ENCODE measurements at places on chromosomes 11 and 22.

GRCh38 chr11:100061006-100061405 is 626.1 kb upstream of the ARHGAP42 start:
- H3K4me3 ChIP-seq, result no peak overlapping the region
- no peak for DNase-seq

DNA sequence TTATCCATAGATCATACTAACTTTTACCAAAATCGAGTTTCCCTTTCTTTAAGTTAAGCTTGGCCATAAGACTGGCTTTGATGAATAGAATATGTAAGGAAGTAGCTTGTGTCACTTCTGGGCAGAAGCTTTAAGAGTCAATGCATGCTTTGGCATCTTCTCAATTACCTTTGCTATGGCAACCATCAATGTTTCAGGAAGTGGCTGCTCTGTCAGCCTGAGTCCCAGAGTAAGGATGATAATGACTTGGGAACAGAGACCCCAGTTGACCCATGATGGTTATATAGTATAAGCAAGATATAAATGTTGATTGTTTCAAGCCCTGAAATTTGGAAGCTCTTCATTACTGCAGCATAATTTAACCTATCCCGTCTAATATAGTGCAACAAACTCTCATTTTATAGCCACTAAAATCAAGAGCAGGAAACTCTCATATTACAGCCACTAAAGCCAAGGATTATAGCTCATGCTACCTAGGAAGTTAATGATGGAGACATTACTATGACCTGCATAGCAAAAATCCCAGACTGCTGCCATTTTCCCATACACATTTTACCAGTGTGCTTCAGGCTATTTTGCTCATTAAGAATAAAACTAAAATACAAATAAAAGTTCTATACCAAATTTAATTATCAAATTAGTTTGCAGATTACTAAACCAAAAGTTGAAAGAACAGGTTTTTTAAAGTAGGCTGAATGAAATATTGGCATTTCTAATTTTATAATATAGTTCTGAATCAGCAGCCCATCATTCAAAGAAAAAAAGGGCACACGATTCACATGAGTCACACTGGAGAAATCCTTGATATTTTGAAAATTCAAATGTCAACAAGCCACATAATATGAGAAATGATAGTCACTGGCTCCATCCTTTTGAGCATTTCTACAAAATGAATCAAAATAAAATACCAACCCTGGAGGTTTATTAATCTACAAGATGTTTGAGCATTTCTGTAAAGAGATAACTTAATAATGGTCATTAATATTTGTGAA is 23.8 kb downstream of the FSHB start:
- no peaks in the 10 kb centered on the region for H3K27me3 ChIP-seq
- no peak for DNase-seq
- no peaks in the 10 kb centered on the region for H3K4me1 ChIP-seq
- H3K36me3 ChIP-seq, result no peaks in the 10 kb centered on the region
- H3K27ac ChIP-seq, result no peak overlapping the region

DNA sequence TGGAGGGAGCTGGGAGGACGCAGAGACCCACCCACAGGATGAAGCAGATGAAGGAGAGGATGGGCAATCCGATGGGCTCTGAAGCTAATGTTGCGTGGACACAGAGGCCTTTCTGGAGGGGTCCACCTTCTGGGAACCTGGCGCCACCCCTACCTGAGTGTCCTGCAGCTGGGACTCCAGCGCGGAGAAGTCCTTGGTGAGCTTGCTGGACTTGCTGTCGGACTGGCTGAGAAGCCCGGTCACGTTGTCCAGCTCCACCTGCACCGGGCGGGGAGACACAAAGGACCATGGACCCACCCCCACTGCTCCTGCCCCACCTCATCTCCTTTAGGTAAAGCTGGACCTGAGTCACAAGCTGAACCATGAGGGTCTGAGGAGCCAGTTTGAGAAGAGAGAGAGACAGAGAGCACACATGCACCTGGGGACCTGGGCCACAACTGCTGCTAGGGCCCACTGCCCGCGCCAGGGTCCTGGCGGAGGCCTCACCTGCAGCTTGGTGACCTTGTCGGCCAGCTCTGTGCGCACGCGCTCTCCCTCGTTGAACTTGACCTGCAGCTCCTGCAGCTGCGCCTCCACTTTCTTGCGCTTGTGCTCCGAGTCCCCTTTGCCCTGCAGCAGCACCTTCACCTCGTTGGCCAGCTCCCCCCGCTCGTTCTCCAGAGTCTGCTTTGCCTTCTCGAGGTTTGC is 40.8 kb downstream of the APOL1 start:
- no peak overlapping the region for H3K4me3 ChIP-seq
- no peak overlapping the region for H3K27ac ChIP-seq
- peaks cover 2% of the 10 kb centered on the region for H3K4me1 ChIP-seq

GRCh38 chr11:1178906-1179305 is 21.2 kb downstream of the MUC5AC start:
- H3K4me1 ChIP-seq, result peaks cover 6% of the 10 kb centered on the region
- peaks cover 7% of the 10 kb centered on the region for H3K27me3 ChIP-seq
- no peak overlapping the region for H3K4me3 ChIP-seq
- H3K36me3 ChIP-seq, result peaks cover 4% of the 10 kb centered on the region
- DNase-seq, result no peak

- H3K27ac ChIP-seq, result peak overlapping the region; percentile 81
- H3K4me3 ChIP-seq, result peak overlapping the region; percentile 89
- no peak for DNase-seq
- peaks cover 15% of the 10 kb centered on the region for H3K27me3 ChIP-seq
Measured at GRCh38 chr11:693887-694562, 997 bp downstream of the DEAF1 start.

- no peaks in the 10 kb centered on the region for H3K36me3 ChIP-seq
- no peak overlapping the region for H3K27ac ChIP-seq
Measured at GRCh38 chr11:68978931-68979594, 1.7 kb downstream of the MRGPRD start.

DNA sequence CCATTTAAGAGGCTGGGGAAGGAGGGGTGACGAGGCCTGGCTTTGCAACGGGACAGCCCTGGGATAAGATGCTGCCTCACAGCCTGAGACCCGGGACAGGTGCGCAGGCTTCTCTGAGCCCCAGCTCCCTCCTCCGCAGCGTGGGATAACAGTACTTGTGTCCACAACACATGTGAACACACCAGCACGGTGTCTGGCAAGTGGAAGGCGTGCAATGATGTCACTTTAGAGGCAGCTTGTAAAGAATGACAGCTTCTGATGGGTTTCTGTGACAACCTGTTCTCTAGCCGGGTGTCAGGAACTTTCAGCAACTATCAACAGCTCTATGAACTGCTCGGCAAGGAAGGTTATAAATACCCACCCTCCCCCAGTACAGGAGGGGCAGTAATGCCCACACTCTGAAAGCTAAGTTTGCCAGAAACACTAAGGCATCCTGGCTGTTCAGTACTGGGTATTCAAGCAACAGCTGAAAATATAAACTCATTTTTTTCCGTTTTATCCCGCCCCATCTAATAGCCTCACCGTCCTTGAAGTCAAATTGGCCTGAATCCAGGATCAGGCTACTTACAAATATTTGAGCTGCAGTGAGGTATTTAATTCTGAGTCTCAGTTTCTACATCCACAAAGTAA is 59.7 kb downstream of the MYH9 start:
- H3K4me1 ChIP-seq, result peaks cover 65% of the 10 kb centered on the region
- H3K36me3 ChIP-seq, result peaks cover 73% of the 10 kb centered on the region
- H3K4me3 ChIP-seq, result peak overlapping the region; percentile 82
- H3K27me3 ChIP-seq, result peaks cover 51% of the 10 kb centered on the region
- H3K27ac ChIP-seq, result peak overlapping the region; percentile 100
- DNase-seq, result no peak

All from endothelial cell (in vitro differentiated cells).